ENCODE measurements at places on chromosomes 6 and 20.

DNA sequence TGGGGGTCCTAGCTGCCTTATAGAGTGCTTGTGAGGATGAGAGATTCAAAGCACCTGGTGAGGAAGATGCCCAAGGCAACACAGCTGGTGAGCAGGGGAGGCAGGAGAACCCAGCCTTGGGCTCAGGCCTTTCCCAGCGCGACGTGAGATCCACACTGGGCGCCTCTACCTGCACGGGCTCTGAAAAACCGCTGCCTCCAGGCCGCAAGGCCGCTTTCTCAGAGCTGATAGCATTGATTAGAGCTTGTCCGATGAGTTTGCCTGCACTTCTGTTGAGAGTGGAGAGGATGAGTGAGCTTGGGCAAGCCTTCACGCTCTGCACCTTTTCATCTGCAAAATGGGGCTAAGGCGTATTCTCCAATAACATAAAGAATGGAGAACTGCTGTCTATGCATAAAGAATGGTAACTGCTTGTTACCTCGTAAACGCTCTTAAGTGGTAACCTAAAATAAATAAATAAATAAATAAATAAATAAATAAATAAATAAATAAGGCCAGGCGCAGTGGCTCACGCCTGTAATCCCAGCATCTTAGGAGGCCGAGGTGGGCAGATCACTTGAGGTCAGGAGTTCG lies 916 bp downstream of the PABPC1L start:
- no peak for DNase-seq

DNA sequence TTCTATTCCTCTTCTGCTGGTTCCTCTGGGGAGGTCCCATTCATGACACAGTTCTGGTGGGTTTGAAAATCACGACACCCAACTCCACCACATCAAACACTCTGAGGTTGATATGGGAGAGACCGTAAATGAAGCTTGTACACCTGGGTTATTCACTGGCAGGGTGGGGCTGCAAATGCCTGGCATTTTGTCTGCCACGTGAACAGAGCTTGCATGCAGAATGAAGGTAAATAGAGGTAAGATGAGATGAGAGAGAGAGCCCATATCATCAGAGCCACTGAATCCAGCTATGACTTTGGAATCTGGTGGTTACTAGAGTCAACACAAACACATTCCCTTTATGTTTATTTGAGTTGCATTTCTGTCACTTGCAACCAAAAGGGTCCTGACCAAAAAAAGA lies 97.4 kb downstream of the BANF2 start:
- no peak for DNase-seq

GRCh38 chr6:154403788-154404187 lies 47.2 kb upstream of the IPCEF1 start:
- DNase-seq: no peak

- no peak for DNase-seq
Observed at GRCh38 chr20:11564491-11564890, 353.2 kb upstream of the BTBD3 start.

DNA sequence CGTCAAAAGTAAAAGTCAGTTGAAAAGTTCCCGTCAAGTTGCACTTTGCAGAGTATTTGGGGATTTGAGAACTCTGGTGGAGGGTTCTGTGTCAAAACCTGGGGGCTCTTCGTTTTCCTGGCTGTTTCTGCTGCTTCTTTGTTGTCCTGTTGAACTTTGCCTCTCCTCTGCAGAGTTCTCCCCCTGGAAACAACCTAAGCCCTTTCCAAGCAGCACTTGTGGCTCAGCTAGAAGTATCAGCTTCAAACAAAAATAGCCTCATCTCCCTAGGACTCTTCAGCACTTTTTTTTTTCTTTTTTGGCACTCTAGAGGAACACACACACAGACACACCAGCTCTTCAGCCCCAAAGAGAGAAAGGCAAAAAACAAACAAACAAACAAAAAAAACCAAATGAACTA lies at the start of gene TRDN:
TRDN (minus strand) TSS at position 169 of the 400 bp plus-strand sequence. CDS start 175 bp downstream, outside the sequence.
- no peak for DNase-seq

DNA sequence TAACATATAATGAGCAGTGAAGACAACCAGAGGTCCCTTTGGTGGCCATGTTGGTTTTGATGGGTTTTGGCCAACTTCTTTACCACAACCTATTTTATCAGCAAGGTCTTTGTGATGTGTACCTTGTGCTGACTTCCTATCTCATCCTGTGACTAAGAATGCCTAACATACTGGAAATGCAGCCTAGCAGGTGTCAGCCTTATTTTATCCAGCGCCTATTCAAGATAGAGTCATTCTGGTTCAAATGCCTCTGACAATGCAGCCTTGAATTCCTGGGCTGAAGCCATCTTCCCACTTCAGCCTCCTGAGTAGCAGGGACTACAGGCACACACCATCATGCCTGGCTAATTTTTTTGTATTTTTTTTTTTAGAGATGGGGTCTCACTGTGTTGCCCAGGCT lies 7.8 kb upstream of the TRIM38 start:
- no peak for DNase-seq

DNA sequence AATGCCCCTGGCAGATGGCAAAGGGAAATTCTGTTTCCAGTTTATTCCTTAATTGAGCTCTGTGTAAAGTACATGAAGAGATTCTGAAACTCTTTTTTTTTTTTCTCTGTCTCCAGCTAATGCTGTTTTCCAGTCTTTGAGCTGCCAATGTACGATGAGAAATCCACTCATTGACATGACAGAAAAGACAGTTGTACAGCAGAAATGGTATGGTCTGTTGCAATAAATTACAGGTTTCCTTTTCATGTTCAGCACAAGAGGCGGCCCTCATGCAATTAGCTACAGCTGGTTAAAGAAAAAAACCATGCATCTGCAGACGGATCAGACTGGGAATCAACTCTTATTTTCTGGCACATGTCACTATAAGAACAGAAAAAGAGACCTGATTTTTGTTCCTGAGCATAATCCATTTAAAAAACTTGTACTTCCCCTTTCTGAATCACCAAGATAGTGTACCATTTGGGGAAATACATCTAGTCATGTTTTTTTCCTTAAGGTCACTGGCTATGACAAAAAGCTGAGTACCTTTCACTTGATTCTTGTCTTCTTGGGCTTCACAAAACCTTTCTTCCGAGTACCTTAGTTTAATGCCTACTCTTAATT lies 289.8 kb upstream of the PREP start:
- no peak for DNase-seq

- DNase-seq: no peak
Observed at GRCh38 chr6:30988209-30988825, 4.8 kb downstream of the MUC21 start.

DNA sequence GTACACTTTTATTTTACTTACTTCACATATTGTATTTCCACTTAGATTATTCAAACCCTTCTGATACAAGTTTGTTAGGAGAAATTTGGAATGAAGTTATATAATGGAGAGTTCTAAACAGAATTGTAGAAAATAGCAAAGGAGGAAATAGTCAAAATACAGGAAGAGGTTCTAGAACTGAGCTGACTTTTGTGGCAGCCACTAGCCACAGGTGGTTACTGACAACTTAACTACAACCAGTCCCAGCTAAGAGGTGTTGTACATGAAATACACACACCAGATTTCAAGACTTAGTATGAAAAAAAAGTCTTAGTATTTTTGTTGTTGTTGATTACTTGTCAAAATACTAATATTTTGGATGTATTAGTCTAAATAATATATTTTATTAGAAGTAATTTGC lies 727.4 kb upstream of the CITED2 start:
- DNase-seq: no peak

GRCh38 chr6:3052481-3053230 lies 15.6 kb upstream of the RIPK1 start:
- no peak for DNase-seq

- no peak for DNase-seq
Observed at GRCh38 chr6:35359744-35360348, 17.5 kb downstream of the PPARD start.

DNA sequence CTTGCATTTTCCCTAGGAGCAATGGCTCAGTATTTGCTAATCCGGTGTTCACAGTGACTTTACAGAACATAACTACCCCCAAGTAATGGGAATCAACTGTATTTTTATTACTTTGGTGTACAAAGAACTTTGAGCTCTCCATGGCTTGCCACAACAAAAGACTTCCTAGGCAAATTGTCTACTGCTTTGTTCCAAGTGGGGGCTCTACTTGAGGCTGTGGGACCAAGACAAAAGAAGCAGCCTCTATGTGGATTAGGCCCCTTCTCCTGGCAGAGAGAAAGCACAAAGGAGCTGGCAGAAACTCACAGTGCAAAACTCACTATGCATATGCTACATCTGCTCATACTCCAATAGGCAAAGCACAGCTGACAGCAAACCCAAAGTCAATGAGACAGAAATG lies 853 bp downstream of the WFDC8 start:
- no peak for DNase-seq

DNA sequence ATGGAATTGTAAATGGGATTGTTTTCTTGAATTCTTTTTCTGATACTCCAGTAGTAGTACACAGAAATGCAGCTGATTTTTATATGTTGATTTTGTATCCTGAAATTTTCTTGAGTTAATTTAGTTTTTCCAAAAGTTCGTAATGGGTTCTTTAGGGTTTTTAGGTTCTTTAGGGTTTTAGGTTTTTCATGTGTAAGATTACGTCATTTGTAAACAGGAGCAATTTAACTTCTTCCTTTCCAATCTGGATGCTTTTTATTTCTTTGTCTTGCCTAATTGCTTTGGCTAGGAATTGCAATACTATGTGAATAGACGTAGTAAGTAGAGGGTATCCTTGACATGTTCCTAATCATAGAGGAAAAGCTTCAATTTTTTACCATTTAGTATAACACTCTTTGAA lies 568.6 kb downstream of the MMUT start:
- DNase-seq: no peak

DNA sequence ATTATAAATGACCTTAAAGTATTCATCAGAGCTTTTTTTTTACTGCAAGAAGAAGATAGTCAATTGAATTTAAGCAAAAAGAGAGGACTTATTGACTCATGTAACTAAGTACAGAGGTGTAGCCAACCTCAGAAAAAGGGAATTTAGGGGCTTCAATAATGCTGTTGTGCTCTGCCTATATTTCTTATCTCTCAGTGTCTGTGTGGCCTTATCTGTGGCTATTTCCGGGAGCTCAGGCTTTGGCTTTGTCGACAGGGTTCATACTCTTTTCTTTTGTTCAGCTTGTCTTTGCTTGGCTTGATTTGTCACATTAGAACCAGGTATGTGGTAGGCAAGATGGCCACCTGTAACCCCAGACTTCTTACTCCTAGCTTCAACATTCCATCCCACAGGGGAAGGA lies 38.6 kb upstream of the FABP7 start:
- DNase-seq: no peak

GRCh38 chr6:91167846-91168245 lies 581.0 kb upstream of the MAP3K7 start:
- DNase-seq: no peak

- no peak for DNase-seq
Observed at GRCh38 chr6:36460916-36461315, 18.1 kb downstream of the KCTD20 start.

- no peak for DNase-seq
Observed at GRCh38 chr6:17442196-17442595, 48.8 kb downstream of the CAP2 start.

DNA sequence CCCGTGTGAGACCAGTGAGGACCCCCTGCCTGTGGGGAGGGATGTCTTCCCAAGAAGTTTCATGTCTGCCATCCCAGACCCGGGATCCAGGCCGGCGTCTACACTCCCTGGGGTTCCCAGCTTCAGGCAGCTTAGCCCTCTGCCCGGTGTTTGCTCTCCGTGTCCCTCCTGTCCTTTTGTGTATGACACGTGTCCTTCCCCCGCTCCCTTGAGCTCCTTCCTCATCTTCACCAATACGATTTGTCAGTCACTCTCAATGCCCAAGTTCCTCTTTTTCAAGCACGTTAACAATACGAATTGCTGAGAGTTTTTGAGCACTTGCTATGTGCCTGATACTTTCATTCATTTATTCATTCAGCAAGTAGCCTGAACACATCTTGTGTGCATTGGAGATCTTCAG lies 115.6 kb upstream of the PTPN1 start:
- DNase-seq: no peak

- no peak for DNase-seq
Observed at GRCh38 chr6:121680058-121680457, 244.6 kb downstream of the GJA1 start.

- no peak for DNase-seq
Observed at GRCh38 chr20:32457479-32457986, 99.4 kb downstream of the ASXL1 start.

- DNase-seq: no peak
Observed at GRCh38 chr20:20743511-20744169, 31.2 kb upstream of the RALGAPA2 start.

DNA sequence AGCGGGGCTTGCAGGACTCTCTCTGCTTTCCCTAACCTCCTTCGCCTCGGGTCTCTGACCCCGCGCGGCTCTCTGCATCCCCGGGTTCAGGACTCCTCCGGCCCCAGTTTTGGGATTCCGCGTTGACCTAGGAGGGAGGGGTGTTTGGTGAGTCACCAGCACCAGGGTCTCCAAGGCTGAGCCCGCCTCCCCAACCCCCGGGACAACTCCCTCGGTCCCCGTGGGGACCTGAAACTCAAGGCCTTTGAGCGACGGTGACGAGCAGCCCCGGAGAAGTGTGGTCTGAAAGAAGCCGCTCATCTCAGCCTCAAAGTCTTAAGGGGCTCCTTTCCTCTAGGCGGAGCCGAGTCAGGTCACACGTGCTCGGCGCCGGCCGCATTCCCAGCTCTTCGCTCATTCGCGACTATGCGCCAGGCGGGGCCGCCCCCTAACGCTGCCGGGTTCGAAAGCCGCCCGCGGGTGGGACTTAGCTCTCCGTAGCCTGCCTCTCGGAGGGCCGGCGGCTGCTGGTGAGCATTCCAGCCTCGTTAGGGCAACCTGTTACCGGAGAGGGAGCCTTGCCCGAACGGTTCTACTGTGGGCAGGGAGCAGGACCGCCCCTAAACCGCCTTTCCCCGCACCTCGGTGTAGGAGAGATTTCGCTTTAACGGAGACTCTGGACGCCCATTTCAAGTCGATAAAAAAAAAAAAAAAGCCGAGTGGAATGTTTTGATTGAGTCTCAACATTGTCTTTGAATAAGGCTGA lies 3.0 kb upstream of the PRDM13 start:
- DNase-seq: no peak

DNA sequence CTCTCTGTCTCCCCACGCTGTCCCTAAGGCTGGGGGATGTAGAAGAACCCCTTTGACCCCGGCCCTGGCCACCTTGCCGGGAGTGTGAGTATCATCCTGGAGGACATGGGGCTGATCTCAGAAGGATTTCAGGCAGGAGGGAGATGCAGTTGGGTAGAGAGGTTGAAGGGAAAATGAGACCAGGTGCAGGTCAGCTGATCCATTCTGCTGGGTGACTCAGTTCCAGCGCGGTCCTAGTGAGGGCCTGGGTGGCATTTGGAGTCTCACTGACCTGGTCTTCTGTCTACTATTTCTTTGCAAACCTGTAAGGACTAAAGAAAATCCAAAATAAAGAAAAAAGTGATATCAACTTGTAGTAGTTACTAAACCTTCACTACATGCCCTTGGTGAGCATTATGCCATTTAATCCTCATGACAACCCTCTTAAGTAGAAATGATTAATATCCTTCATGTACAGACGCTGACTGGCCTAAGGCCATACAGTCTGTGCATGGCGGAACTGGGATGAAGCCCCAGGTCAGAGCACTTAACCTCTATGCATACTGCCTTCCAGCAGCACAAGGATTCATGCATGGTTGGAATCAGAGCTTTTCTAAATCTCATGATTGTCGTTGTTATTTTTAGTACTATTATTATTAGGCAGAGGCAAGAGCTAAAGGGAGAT lies 106.3 kb downstream of the ZDHHC14 start:
- DNase-seq: no peak

All from activated T-helper 9 cell treated with anti-CD3 and anti-CD28 coated beads, Interleukin-2, amount 50 U/mL, for 16 hours (primary cell).